ENCODE measurements at places on chromosomes 6 and 20.

GRCh38 chr20:45998337-45998736 lies 10.4 kb upstream of the MMP9 start:
- no peak for DNase-seq

GRCh38 chr6:87465051-87465450 lies 7.7 kb upstream of the SLC35A1 start:
- no peak for DNase-seq

- no peak for DNase-seq
These were observed 8.6 kb downstream of the TPX2 start for GRCh38 chr20:31747640-31748039.

- DNase-seq = no peak
These were observed 120.5 kb downstream of the RTN4IP1 start for GRCh38 chr6:106508834-106509233.

GRCh38 chr6:33609019-33609418 lies 12.1 kb upstream of the ITPR3 start:
- no peak for DNase-seq

GRCh38 chr6:20582586-20583443 lies 48.6 kb downstream of the CDKAL1 start:
- no peak for DNase-seq

GRCh38 chr6:134584847-134585516 lies 267.1 kb upstream of the SGK1 start:
- DNase-seq = no peak

GRCh38 chr6:92545861-92546260 lies 873.5 kb downstream of the EPHA7 start:
- no peak for DNase-seq

GRCh38 chr6:112851146-112851545 lies 504.0 kb downstream of the RFPL4B start:
- no peak for DNase-seq

- DNase-seq = no peak
These were observed 20.9 kb upstream of the SMOC2 start for GRCh38 chr6:168420084-168420483.

DNA sequence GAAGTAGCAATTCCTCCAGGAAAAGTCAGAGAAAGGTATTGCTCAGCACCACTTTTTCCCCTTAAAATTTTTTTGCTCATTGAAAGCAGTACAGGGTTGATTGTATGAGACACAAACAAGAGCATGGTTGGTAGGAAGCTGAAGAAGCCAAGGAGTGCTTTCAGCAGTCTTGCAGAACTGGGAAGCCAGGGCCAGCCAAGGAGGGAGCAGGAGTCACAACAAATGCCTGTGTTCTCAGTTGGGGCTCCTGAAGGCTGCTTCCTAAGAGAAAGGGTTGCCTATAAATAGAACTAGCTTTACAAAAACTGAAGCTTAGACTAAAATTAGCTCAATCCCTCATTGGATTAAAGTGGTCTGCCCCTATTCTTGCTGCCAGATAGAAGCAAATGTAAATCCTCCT lies 3.3 kb upstream of the THEMIS start:
- DNase-seq = no peak

GRCh38 chr20:64068386-64069208 lies 5.6 kb downstream of the TCEA2 start:
- no peak for DNase-seq

- DNase-seq = no peak
These were observed 33.1 kb upstream of the CLIC5 start for GRCh38 chr6:46048646-46049297.

DNA sequence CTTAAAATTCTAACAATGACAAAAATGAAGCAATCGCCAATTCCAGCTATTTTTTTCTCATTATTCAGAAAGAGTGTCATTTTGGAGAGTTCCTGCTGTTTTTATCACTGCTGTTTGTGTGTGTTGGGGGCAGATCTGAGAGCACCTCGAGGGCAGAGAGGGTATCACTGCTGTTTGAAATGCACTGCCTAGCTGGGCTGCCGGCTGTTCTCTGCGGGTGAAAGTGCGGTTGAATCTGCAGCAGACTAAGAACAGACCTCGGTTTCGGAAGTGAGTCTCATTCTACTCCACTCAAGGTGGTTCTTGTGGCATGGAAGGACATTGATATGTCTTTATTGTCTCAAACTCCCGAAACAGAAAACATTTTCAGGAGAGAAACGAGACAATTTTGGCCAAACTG lies 18.3 kb downstream of the INSM1 start:
- no peak for DNase-seq

DNA sequence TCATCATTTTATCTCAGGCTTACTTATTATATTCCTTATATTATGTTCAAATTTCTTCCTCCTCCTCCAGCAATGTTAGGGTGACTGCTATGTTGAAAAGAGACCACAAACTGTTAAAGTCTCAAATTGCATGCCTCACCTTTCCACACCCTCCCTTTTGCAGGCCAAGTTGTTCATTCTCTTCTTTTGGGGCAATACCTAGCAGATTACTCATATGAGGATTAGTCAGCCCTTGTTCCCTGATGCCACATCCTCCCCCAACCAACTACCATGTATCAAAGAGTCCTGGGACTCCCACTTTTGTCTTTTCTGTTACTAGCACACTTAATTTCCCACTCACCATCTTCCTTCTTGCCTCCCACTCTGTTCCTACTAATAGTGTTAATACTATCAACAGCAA lies 434.7 kb downstream of the BCKDHB start:
- peak; percentile 83 for DNase-seq

- DNase-seq = peak; percentile 88
These were observed 394 bp downstream of the AKAP12 start for GRCh38 chr6:151240036-151240685.

GRCh38 chr20:50337521-50338466 lies 147.2 kb downstream of the CEBPB start:
- DNase-seq = no peak
